ENCODE measurements at places on chromosomes 6 and 20. TPM values are rescaled to one million over a fixed set of nuclear protein-coding genes. Genes with fewer than 3 reads are reported as not detected.

DNA sequence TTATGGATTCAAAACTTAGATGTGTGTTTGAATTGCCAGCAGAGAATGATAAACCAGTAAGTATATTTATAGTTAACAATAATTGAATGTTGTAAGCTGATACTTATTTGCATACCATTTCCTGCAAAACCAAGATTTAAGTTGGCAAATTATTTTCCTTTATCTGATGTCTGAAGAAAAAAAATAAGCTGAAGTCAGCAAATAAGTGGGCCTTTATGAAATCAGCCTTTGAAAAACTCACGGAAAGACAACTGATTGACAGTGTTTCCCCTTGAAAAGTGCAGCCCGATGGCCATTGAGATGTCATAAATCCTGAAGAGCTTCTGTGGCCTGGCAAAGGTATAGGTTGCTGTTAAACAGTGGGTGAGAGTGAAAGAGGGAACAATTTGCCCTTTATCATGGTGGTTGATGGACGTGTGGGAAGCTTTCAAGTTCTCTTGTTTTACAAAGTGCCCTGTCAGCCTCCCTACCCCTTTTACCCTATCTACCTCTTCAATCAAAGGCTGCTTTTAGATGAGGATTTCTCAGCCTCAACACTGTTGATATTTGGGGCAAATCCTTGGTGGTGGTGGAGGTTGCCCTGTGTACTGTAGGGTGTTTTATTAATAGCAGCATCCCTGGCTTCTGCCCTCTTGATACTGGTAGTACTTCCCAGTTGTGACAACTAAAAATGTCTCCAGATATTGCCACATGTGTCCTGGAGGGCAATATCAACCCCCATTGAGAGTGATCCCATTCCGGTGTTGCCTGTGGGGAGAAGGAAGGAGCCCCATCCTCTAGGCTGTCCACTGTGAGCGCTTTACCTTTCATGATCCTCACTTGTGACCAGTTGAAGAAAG is 50.2 kb downstream of the VAPB start:
- H3K27me3 ChIP-seq = no peaks in the 10 kb centered on the region
- no peak overlapping the region for H3K4me3 ChIP-seq
- H3K4me1 ChIP-seq = peaks cover 31% of the 10 kb centered on the region
- no peak for DNase-seq
- peak overlapping the region; percentile 56 for H3K27ac ChIP-seq
- H3K36me3 ChIP-seq = peaks cover 26% of the 10 kb centered on the region

GRCh38 chr6:111515259-111515658 is 32.2 kb upstream of the REV3L start:
- no peak overlapping the region for H3K27ac ChIP-seq
- H3K4me1 ChIP-seq = no peaks in the 10 kb centered on the region
- no peak for DNase-seq
- no peaks in the 10 kb centered on the region for H3K27me3 ChIP-seq
- no peak overlapping the region for H3K4me3 ChIP-seq

GRCh38 chr20:40584130-40584809 is 104.8 kb downstream of the MAFB start:
- H3K27me3 ChIP-seq = peaks cover 33% of the 10 kb centered on the region
- H3K4me1 ChIP-seq = peaks cover 11% of the 10 kb centered on the region
- DNase-seq = peak; percentile 67
- no peak overlapping the region for H3K4me3 ChIP-seq

NNAT gene
- total RNA-seq = 0.33 TPM

DNA sequence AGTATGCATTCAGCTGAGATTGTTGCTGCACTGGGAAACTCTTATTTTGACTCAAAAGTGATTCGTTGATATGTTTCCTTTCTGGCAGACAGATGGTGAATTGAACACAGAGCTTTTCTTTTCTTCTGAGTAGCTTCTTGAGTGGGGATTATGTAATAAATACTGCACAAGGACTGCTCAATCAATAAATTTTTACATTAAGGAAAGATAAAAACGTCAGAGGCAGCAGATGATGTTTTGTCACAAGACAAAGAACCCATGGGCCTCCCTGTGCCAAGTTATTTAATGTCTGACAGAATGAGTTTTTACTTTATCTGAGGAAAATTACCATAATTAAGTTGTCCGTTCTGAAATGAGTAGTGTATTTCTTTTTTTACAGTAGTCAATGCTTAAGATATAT is 460.3 kb downstream of the UTRN start:
- H3K4me1 ChIP-seq = no peaks in the 10 kb centered on the region
- peaks cover 16% of the 10 kb centered on the region for H3K36me3 ChIP-seq
- H3K27ac ChIP-seq = no peak overlapping the region
- no peak for DNase-seq
- H3K4me3 ChIP-seq = no peak overlapping the region

- H3K27me3 ChIP-seq = no peaks in the 10 kb centered on the region
- H3K36me3 ChIP-seq = peaks cover 94% of the 10 kb centered on the region
- no peak overlapping the region for H3K27ac ChIP-seq
- H3K4me3 ChIP-seq = no peak overlapping the region
Measured at GRCh38 chr6:166419286-166419685, 36.5 kb upstream of the MPC1 start.

GRCh38 chr6:93299622-93300021 is 119.7 kb downstream of the EPHA7 start:
- H3K36me3 ChIP-seq = no peaks in the 10 kb centered on the region
- H3K27ac ChIP-seq = no peak overlapping the region
- no peak for DNase-seq
- H3K4me3 ChIP-seq = no peak overlapping the region

TRIM40 gene
- not detected for total RNA-seq

DNA sequence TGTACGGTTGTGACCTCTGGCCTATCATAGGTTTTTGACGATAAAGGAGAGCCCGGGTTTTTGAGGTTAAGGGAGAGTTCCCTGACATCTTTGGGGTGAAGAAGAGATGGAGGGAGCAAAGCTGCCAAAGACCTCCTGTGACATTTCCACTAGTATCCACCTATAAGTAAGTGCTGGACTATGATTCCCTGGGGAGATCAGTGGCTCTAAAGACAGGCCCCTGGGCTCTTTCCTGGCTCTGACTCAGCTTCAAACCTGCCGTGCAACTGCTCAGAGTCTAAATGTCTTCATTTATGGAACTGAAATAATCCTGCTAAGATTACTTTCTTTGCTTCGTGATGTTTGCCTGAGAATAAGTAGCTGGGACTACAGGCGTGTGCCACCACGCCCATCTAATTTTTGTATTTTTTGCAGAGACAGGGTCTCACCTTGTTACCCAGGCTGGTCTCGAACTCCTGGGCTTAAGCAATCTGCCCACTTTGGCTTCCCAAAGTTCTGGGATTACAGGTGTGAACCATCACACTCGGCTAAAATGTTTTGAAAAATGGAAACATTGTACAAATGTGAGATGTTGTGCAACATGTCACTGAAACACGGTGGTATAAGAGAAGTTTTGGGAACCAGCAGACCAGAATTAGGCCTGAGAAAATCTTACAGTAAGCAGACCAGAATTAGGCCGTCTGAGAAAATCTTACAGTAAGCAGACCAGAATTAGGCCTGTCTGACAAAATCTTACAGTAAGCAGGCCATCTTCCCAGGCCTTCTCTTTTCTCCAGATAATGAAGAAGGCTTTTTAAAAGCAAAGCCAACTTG is 1.1 kb upstream of the PAQR8 start:
- peak overlapping the region; percentile 82 for H3K4me3 ChIP-seq
- peaks cover 24% of the 10 kb centered on the region for H3K4me1 ChIP-seq
- DNase-seq = no peak
- no peaks in the 10 kb centered on the region for H3K36me3 ChIP-seq
- no peaks in the 10 kb centered on the region for H3K27me3 ChIP-seq

RIMS4 gene
- 0.11 TPM for total RNA-seq
